BJ (cell line): ENCODE measurements at places on chromosomes 5 and 9.

DNA sequence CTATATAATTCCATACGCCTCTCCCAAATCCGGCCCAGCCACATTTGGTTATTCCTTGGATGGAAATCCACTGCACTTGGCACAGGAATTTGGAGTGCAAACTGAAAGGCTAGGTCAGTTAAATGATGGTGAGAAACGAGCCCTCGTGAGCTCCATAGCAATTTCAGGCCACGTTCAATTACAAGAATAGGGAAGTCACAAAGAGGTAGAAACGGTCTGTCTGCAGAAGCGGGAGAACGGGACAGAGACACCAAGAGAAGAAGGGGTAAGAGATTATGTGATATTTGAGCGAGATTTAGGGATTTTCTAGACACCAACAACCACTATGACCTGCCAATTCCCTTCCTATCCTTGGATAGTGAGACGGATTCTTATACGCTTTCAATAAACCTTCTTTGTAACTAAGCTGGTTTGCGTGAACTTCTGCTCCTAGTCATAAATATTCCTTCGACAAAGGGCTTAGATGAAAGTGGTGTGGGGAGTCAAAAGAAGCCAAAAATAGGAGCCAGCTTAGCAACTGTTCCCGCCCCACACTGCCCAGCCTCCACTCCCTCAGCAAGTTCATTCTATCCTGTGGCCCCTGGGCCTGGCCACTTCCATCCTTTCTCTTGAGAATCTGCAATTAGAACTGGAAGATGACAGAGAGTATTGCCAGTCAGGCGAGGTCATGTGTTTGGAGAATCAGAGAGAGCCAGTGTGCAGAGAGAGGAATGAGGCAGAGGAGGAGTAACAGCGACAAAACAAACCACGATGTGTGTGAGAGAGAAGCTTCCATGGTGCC is 118.4 kb downstream of the ZNF608 start:
- DNase-seq: no peak

DNA sequence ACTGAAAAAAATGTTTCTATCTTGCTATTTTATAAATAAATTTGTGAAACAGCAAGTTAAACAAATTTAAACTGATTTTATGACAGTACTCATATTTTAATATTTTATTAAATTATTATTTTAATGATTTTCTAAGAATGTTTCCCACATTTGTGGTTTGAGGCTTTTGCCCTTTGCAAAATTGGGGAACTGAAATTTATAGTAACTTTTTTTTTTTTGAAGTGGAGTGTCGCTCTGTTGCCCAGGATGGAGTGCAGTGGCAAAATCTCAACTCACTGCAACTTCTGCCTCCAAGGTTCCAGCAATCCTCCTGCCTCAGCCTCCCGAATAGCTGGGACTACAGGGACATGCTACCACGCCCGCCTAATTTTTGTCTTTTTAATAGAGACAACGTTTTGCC is 7.2 kb upstream of the ADGRV1 start:
- no peak for DNase-seq

DNA sequence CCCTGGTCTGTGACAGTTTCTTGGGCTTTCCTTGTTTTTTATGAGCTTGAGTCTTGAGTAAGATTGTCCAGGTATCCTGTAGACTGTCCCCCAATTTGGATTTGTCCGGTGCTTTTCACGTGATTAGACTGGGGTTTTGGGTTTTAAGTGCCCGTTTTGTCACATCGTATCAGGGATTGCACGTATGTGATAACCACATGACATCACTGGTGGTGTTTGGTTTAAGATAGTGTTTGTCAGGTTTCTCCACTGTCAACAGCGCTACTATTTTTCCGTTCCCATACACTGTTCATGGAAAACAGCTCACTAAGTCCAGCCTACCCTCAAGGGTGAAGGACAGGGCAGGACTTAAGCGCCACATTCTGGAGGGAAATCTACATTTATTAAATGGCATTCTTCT is 39.7 kb downstream of the LMNB1 start:
- DNase-seq: no peak

- no peak for DNase-seq
Observed at GRCh38 chr9:75123696-75124095, 35.4 kb downstream of the OSTF1 start.

DNA sequence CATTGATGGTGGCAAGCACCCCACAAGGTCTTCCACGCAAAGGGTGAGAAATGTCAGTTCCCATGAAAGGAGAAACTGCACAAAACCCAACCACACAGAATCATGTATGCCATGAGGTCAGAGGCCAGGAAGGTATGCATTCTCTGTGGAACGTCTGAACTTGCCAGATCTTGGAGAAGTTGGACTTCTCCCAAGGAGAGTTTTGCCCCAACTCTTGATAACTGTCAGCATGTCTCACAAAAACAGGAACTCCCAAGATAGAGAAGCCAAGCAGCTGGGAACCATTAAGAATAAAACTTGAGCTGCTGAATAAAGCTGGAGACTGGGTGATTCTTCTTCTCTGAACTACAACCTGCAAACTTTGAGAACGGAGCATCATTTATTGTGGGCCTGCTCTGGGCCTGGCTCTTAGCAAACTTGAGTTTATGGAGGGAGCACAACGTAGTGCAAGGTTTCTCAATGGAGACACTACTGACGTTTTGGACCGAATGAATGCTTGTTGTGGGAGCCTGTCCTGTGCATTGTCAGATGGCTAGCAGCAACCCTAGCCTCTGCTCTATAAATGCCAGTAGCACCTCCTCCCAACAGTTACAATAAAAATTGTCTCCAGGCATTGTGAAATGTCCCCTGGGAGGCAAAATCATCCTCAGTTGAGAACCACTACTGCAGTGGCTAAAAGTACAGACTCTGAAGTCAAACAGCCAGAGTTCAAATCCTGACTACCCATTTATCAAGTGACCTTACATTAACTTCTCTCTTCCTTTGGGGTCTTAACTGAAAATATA is 193.5 kb downstream of the ACTL7B start:
- DNase-seq: no peak

DNA sequence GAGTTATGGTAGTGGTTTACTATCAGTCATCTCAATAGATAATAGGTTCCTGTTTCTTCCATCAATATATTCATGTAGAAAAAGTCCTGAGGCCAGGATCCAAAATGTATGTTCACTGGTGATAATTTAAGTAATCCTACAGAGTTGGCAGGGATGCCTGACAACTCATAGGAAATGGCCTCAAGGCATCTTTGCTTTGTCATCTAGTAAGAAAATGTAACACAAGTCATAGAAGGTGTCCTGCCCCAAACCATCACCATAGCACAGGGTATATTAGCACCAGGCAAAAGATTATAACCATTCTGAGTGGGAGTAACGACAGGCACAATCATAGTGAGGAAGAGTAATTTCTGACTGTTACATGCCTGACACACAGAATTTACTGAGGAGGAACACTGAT is 257.0 kb downstream of the TMEM167A start:
- no peak for DNase-seq

- DNase-seq: no peak
Observed at GRCh38 chr5:179530069-179530998, 20.0 kb upstream of the RUFY1 start.

DNA sequence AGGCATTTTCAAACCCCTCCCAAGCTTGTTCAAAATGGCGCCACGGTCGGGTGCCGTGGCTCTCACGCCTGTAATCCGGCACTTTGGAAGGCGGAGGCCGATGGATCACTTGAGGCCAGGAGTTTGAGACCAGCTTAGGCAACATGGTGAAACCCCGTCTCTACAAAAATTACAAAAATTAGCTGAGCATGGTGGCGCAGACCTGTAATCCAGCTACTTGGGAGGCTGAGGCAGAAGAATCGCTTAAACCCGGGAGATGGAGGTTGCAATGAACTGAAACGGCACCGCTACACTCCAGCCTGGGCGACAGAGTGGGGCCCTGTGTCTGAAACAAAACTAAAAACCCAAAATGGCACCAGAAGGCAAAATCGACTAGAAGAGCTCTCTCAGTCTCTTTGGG is 142.0 kb downstream of the MTX3 start:
- DNase-seq: no peak

DNA sequence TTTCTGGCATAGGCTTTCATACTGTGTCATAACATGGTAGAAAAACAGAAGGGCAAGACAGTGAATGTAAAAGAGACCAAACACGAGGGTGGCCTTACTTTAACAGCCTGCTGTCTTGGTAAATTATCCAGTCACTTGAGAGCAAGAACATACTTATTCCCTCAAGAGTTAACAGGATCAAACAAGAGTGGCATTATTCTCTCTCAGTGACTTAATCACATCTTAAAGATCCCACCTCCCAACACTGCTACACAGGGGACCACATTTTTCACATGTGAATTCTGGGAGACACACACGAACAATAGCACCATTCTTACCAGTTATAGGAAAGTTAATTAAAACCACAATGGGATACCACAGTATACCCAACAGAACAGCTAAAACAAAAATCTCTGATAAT is 898.0 kb upstream of the C9orf72 start:
- no peak for DNase-seq

GRCh38 chr9:70668751-70669150 is 254.3 kb upstream of the KLF9 start:
- no peak for DNase-seq

DNA sequence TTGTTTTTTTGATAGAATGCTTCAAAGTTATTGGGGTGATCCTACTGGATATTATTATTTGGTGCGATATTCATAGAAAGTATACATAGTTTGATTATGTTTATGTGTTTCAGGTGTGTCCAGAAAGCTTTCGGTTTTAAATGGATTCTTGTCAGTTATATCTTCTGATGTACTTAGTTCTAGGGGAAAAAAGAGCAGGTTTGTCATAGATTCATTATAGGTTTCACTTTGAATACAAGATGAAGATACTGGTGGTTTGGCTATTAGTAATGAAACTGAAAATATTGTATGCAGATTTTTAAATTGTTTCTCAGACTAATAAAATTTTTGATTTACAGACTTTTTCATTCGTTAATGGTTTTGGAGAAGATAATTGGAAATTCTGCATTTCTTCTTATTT is 98.9 kb downstream of the MAN2A1 start:
- no peak for DNase-seq

DNA sequence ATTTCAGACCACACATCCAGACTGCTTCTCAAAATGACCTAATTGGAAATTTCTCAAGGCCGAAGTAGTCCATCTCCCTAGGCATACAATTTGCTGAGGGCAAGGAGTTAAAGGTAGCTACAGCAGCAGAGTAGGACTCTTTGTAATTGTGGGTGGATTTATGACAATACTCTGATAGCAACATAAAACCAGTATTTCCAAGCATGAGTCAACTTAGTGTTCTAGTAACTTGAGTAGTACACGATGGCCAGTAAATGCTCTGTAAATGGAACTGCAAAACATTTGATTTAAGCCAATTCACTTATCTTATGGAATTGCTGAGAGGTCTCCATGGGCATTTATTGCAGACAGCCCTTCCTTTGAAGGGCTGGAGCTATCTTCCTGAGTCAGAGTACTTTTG is 352.2 kb downstream of the PLK2 start:
- DNase-seq: no peak

GRCh38 chr9:107358986-107359385 is 75.9 kb downstream of the RAD23B start:
- DNase-seq: no peak

GRCh38 chr5:137336565-137337120 is 162.5 kb downstream of the SPOCK1 start:
- no peak for DNase-seq

DNA sequence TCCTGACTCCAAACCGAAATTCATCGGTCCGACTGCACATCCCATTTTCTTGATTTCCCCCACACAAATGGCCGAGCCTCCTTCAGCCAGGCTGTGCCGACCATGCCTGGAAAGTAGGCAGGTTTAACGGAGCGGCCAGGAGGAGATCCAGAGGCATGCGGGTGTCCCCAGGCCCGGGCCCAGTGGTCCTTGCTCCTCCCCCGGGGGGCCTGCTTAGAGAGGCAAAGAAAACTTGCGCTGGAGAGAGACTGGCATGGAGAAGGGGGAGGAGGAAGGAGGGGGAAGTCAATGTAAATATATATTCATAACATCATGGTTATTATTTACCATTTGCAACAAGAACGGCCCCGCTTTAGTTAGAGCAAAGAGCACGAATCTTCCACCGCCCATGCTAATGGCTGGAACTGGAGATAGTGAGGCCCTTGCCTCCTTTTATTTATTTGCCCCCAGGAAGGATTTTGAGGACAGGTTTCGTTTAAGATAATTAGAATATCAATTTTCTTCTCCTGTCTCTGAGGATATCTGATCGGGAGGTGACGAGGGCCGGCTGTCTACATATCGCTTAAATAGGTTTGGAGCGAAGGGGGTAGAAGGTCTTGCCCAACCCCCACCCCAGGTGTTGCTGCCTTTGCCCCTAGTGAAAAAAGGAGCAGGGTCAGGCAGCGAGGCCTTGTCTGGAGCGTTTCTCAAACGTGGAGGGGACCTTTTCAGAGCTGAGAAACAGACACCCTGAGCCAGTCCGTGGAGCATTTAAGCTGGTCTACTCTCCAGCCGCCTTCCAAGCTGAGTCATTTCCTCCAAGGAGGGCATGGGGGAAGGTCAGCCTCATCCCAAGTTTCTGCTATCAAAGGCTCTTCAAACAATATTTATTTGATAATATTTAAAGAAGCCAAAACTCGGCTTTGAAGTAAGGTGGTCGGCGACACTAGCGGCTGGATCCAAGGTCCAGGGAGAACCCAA is 2.5 kb downstream of the BARHL1 start:
- DNase-seq: no peak

DNA sequence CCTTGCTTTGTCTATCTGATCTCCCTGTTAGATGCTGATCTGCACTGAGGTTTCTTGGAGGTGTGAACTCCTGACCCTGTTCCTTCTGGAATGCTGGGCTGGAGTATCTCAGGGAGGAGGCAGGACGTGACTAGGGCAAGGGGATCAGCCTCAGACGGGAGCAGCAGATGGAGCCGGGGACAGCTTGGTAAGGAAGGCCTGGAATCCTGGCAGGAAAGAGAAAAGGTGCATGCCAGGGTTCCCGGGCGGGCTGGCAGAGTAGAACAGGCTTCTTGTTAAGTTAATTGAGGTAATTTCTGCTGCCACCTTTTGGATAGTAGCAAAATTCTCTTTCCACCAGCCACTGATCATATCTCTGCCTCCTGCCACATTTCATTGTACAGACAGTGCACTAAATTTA is 180.9 kb downstream of the ZNF462 start:
- no peak for DNase-seq

DNA sequence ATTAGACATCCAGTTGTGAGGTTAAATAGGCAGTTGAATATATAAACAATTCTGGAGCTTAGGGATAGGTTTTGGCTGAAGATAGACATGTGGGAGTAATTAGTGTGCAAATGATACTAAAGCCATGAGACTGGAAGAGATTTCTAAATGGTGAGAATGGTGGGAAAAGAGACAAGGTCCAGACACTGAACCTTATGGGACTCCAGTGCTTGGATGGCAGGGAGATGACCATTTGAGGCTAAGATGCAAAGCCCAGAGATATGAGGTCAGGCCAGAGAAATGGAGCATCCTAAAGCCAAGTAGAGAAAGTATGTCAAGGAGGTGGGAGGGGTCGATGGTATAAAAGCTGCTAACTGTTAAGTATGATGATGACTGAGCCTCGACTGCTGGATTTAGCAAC is 115.6 kb downstream of the SEMA5A start:
- no peak for DNase-seq

DNA sequence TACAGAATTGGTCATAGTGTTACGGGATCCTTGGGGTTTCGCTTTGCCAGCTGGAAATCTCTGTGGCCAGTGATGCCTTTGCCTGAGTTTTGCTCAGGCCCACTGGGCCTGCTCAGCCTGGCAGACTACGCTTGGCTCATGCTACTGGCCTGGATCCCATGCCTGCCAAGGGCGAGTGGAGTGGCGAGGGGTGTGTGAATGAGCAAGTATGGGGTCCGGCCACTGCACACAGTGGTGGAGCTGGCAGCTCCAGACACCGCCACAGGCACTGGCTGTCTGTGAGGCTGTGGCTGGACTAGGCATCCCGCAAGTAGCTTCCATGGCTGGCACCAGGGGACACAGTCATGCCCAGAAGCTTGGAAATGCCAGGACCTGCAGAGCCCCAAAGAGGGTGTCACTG is 240.3 kb downstream of the ARRDC3 start:
- DNase-seq: no peak
